ENCODE measurements at places on chromosomes 3 and 15.

- DNase-seq = no peak
Observed at GRCh38 chr3:33194303-33194702, 24.3 kb downstream of the SUSD5 start.

- DNase-seq = no peak
Observed at GRCh38 chr3:15861163-15861562, 63.4 kb upstream of the ANKRD28 start.

DNA sequence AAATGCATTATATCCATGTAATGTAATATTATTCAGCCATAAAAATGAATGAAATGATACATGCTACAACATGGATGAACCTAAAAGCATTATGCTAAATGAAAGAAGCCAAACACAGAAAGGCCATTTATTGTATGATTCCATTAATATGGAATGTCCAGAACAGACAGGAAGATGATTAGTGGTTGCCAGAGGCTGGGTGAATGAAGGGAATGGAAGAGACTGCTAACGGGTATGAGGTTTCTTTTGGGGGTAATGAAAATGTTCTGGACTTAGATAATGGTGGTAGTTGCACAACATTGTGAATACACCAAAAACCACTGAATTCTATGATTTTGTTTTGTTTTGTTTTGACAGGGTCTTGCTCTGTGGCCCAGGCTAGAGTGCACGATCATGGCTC, 61.6 kb upstream of the MAP4 start:
- DNase-seq = no peak

GRCh38 chr3:120681018-120681417, 1.0 kb downstream of the HGD start:
- DNase-seq = no peak

GRCh38 chr15:70195587-70196305, 98.0 kb upstream of the TLE3 start:
- no peak for DNase-seq

- no peak for DNase-seq
Observed at GRCh38 chr3:100257586-100257985, 3.2 kb upstream of the TBC1D23 start.

DNA sequence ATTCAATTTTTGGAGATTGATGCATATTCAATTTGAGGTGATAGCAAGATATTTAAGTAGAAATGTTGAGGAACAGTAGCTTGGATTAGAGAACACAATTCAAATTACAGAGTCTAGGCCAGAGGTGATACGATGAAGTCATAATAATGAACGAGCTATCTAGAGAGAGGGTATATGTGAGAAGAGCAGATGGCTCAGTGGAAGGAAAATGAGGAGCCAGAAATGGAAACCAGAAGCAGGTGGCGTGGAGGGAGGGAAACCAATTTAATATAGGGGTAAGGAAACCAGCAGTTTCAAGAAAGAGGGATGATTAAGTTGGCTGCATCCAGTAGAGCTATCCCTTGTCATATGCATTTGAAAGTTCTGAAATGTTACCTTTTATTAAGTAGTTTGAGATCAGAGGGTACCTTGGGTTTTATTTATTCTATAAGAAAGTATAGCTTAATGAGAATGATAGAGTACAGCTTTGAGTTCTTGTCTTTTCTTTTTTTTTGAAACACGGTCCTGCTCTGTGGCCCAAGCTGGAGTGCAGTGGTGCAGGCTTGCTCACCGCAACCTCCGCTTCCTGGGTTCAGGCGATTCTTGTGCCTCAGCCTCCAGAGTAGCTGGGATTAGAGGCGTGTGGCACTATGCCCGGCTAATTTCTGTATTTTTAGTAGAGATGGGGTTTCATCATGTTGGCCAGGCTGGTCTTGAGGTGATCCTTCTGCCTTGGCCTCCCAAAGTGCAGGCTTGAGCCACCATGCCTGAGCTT, 22.1 kb downstream of the NCK1 start:
- no peak for DNase-seq

DNA sequence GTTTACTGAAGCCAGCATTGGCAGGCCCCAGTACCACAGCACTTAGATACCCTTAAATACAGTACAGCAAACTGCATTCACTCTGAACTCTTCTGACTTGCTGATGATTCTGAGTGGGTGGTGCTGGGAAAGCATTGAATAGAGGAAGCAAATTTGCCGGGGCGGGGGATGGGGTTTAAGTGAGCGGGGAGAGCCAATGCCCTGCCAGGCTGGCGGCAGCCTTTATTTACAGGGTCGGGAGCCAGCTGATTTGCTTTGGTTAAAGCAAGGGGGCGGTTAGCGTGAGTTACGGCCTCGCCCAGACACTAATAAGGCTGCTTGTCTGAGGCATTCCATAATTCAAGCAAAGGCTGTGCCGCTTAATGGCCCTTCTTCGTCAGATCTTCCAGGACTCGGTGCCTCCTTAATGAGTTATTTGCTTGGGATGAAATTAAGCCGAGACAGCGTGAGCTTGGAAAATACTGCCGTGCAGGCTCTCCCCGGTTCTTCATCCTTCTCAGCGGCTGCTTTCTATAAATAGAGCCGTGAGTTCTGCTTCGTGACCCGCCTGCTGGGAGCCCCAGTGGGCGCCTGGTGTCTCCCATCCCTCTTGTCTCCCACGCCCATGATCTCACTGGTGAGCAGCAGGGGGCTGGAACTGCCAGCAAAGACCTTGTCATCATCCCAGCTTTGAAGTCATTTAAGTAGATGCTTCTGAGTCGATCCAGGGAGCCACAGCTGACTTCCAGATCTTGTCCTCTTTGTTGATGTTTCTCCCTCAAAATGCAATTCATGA, 25.8 kb downstream of the SPSB4 start:
- no peak for DNase-seq

DNA sequence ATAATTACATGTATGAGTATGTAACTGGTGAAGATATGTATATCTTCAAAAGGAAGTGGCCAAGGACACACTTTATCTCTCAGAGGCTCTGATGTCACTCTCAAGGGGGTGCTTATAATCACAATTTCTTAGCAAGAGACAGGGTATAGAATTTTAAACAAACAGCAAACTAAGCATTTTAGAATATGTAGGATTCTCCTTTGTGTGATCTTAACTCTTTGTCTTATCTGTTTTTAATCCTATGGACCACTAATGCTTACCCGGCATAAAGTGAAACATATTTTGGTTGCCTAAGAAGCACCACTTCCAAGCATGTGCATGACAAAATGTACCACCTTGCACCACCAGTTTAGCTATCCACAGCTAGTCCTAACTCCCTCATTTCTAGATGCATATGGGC, 8.2 kb upstream of the MBNL1 start:
- no peak for DNase-seq

DNA sequence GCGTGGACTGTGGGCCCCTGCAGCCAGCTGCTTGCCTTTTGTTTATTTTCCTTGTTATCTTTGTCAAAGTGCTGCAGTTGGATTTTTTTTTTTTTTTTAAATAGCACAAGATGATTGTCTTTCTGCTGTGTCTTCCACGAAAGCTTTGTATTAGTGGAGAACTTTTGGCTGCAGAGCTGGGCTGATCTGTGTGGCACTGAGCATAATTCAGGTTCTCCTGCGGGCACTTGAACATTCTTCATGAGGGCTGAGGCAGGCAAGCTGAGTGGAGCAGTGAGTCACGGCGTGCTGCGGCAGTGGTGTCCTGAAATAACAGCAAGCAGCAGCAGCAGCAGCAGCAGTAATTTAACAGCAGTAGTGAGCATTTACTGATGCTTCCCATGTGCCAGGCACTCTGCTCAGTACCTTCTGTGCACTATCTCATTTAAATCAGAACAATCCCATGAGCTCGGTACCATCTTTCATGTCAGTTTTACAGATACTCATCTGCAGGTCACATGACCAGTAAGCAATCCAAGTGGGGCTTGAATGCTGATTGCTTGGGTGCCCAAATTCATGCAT, 45.8 kb downstream of the MITF start:
- DNase-seq = no peak

- no peak for DNase-seq
Observed at GRCh38 chr3:139261754-139262586, 81.8 kb upstream of the MRPS22 start.

DNA sequence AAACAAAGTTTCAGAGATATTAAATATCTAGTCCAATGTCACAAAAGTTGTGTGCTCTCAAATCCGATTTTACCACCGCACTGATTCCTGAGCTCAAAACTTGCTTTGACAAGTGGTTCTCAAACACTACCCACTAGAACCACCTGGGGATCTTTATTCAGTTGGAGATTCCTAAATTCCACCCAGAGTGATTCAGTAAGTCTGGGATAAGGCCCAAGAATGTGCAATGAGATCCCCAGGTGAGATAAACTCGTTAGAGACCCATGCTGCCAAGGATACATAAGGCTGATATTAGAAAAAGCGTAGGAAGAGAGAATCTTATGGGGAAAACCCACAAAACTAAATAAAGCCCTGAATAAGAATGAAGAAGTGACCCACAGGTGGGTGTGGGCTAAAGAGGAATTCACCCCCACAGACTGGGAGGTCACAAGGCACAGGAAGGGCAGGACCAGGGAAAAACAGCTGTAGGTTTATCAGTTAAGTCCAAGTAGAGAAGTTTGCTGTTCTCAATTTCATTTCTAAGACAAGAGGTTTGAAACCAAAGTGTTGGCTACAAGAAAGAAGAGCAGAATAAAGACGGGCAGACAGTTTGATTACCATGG, 11.5 kb upstream of the RPS17 start:
- no peak for DNase-seq

DNA sequence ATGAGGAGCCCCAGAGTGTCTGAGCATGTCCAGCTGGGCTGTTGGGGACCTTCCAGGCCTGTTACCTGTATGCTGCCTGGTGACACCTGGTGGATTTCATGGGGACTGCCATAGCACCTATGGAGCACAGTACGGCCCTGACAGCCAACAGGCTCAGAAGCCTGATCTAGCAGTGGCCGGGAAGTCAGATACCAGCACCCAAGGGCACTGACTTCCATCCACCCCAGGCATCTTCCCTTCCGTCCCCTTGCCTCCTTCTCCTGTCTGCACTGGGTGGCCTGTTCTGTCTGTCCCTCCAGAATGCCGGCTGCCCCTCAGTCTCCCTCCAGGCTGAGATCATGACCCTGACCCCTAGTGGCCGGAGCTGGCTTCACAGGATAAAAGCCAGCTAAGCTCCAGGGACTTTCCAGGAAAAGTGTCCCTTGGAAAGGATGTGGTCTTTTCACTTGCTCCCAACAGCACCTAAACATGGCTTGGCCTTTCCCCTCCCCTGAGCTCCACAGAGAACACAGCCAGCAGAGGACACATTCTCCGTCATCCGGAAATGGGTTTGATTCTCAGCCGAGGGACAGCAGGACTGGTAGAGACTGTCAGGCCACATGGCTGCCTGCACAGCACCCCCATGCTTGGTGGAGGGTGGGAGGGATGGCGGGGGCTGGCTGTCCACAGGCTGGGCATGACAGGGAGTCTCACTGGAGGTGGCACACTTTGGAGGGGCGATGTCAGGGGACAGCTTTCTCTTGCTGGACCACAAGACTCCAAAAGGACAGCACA, 9.5 kb downstream of the RPS17 start:
- peak; percentile 80 for DNase-seq

GRCh38 chr3:186259612-186260383, 102.2 kb downstream of the DGKG start:
- DNase-seq = peak; percentile 68

All from CD4-positive, alpha-beta T cell treated with Interleukin-4 for 1 hour (primary cell).